Renal pelvis (tissue), 12 donors: ENCODE measurements at places on chromosomes 5 and 9. TPM values are rescaled to one million over a fixed set of nuclear protein-coding genes. Genes with fewer than 3 reads are reported as not detected.
A peak's percentile ranks its signal among the peaks of the same experiment; 100 is the strongest.

- DNase-seq = no peak
Measured at GRCh38 chr5:1926471-1927341, 44.0 kb upstream of the IRX4 start.

DNA sequence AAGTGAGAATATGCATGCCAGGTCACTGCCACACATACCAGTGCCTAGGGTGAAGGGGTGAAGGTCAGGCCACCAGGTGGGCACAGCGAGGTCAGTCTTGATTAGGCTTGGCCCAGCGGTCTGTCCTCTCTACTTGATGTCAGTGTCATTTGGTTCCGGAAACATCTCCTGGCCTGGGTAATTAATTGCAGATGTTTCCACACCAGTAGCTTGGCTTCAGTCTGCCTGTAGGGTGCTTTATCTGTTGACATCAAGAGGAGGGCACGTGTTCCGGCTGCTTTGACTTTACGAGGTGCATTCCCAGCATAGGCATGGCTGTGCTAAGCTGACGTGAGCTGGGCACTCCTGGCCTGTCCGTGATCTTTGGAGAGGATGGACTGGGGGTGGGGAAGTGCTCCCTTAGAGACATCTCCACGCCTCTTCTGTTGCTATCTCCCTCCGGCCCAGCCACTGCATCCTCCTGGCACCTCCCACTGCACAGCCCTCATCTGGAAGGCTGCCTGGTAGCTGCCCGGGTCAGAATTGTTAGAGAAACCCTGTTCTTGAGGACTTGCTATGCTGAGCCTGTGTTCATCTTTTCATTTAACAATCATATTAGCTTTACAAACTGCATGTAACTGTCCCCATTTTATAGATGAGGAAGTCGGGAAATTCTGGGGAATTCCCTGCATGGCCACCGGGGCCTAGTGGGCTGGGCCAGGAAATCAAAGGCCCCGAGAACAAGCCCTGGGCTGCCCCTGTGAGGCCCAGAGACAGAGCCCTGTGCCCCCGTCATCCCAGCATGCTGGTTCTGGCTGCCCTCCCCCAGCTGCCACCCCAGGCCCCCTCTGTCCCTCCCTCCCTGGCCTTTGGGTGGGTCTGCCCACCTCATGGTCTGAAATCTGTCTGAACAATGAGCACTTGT, 29.1 kb downstream of the JADE2 start:
- no peak for DNase-seq

- no peak for DNase-seq
Measured at GRCh38 chr5:113463032-113463431, 25.2 kb downstream of the MCC start.

DNA sequence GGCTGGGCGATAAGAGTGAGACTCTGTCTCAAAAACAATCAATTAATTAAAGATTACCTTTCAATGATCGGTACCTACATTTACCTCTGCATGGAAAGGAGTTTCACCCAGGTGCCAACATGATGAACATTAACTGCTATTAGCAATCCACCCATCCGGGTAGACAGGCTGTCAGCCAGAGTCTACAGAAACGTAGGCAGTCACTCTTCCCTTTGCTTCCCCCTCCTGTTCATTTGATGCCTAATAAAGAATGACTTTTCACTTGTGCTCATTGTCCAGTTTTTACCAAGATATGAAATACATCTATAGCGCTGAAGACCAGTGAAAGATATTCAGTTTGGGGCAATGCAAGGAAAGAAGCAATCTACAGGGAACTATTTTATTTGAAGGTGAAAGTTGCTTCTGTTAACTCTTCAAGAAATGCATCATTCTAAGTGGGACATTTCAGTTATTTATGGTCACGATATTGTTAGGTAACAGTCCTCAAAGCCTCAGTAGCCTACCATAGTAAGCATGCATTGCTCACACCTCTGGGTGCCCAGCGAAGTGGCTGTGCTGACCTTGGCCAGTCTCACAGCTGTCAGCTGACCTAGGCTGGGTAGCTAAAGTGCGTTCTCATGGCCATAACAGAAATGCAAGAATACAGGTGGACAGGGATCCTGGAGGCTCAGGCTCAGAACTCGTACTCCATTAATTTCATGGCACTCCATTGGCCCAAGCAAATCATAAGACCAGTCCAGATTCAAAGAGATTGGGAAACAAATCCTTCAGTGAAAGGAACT, 87.2 kb upstream of the DMRT1 start:
- no peak for DNase-seq

DNA sequence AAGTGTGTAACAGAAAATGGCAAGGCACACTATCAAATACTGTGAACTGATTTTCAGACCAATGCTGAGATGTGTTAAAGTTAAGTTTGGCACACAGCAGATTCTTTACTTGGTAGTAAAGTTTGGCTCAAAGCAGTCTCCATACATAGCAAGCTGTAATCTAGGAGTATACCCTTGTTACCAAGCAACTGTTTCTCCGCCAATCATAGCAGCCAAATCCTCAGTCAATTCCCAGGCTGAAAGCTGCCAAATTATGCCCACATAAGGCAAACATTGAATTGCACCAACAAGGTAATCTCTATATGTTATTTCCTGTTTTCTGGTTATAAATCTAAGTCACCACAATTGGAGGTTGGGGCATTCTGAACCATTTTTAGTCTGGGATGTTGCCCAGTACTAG, 345.7 kb downstream of the DEPDC1B start:
- no peak for DNase-seq

GRCh38 chr9:137117269-137117731, 2.8 kb upstream of the DPP7 start:
- no peak for DNase-seq

GRCh38 chr9:70410368-70410767, 4.1 kb downstream of the KLF9 start:
- no peak for DNase-seq

- no peak for DNase-seq
Measured at GRCh38 chr5:59095480-59095879, 512.6 kb downstream of the RAB3C start.

DNA sequence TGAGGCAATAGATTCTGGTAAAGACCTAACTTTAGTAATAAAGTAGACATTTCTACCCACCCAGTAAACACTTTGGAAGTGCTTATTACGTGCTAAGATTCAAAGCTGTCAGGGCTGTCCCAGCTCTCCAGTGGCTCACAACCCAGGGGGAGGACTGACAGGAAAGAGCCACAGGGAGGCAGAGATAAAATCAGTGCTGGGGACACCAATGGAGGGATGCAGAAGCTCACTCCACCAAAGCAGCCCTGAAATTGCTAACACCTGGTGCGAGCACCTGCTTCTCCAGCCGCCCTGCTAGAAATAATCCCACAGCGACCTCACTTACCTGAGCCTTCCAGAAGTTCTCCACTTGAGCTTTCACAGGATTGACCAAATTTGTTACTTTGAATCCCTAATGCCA, 501.0 kb downstream of the BNC2 start:
- DNase-seq = no peak

GRCh38 chr5:172597755-172598155, 43.3 kb upstream of the NEURL1B start:
- DNase-seq = no peak

DNA sequence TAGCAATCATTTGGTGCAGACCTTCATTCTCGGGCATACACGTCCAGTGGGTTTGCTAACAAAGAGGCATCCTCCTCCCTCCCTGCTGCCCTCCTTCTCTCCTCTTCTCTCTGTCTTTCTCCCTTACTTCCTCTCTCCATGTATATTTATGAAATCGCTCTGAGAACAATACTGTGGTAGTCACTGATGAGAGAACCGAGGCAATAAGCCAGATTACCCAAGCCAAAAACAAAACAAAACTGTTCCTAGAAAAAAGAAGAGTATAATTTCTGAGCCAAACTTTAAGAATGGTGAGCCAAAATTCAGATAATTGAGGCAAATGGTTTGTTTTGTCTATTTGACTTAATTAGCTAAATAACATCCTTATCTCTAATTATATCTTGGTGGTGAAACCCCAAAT, 15.8 kb upstream of the HMHB1 start:
- DNase-seq = no peak

DNA sequence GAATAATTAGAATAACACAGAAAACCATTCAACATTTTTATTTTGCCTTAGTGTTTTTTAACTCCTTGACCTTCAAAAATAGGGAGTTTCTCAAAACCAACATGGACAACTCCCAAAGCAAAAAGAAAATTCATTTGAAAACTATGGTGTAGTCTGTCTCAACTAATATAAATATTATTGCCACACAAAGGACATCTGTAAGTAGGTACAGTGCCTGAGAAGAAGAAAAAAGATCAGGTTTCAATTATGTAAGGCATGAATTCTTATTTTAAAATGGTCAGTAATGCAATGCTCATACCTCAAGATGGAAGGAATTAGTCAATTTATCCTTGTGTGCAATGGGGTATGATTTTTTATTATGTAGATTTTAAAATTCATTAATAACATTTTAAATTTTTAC, 109.6 kb upstream of the CNTLN start:
- DNase-seq = no peak

DNA sequence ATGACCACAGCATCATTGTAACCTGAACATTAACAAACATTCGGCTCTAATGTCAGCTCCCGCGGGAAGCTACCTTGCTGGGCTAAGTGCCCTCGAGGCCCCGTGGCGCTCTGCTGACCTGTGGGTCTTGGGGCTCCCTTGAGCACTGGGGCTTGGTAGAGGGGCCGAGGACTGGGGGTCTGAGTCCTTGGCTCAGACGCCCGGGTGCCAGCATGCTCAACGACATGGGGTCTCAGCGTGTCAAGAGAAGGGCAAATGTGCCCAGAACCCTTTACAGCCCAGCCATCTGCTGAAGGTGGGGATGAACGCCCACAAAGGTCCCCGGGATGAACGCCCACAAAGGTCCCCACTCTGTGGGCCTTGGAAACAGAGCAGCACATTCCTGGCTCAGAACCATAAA, 39.7 kb upstream of the SARDH start:
- DNase-seq = no peak

DNA sequence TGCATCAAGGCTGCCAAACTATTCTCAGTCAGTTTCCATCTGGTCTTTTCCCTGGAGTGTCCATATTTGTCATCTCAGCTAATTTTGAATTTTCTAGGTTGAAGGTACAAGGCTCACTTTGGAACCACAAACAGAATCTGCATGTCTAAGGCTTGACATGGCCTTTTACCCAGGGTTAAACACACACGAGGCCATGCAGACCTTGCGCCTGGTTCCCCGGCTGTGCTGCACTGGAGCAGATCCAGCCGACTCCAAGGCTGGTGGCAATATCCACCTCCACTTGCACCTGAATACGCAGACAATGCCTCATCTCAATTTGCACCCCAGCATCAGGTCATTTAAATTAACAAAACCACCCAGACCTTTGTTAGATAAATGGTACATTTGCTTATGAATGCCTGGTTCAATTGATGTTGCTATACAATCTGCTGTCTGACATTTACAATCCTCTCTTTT, 276.2 kb downstream of the HSPA4 start:
- DNase-seq = no peak

DNA sequence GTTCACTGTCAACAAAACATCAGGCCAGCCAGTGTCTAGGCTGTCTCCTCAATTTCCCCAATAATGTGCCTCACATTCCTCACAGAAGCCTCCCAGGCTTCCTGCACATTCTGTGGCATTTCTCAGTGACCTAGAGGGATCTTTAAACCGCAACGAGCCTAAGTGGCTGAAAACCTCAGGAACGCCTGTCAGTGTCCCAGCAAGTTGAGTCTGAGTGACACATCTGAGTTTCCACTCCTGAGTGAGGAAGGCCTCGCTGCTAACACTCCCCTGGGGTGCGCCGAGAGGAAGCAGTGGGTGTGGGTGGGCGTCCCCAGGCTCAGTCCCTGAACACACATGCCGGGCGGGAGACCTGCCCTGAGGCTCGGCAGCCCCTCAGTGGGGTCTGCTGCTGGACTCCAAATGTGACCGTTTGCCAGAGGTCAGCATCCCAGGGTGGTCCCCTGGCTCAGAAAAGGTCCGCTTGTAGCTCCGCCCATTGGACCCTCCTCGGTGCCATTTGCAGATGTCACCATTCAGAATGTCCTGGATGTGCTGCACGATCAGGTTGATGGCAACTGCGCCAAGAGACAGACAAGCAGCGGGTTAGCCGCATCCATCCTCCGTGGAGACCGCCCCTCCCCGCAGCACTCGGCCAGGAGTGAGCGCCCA, 6.3 kb downstream of the UCK1 start:
- no peak for DNase-seq

- DNase-seq = no peak
Measured at GRCh38 chr5:139146809-139147482, 51.2 kb downstream of the SIL1 start.

GRCh38 chr9:86202338-86202882, 57.0 kb downstream of the C9orf153 start:
- peak; percentile 12 for DNase-seq

DNA sequence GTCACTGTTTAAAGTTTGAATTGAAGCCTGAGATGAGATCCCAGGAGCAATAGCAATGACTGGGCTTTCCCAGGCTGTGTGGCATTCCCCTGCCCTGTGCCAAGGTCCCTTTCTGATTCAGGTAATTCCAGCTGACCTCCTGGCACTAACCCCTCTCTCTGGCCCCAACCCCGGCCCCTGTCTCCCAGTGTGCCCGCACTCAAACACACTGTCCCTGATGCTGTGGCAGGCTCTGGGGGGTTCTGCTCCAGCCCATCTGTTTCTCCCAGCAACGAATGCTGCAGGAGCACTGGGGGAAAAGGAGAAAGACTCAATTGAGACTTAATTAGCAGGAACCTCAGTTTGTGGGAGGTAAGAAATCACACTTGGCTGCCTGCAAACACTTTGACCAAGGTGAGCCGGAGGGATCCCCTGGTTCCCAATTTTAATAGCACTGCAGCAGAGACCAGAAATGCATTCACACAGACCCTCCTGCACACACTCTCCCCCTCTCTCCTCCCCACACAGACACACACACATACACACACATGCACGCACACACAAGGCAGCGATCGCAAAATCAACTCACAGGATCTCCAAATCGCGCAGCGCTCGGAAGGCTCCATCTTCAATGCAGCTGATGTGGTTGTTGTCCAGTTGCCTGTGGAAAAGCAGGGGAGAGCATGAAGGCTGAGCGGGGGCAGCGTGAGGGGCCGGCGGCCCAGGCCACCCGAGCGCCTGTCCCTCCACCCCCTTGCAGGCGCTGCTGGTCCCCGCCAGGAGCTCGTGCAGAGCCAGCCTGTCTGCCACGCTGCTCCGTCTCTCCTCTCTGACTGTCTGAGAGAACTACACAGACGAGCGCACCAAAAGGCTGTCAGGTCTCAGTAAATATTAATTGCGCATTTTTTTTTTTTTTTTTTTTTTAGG, 265.1 kb upstream of the PANK3 start:
- DNase-seq = peak; percentile 48

- no peak for DNase-seq
Measured at GRCh38 chr9:134670851-134671281, 29.3 kb downstream of the COL5A1 start.

Gene APBB3
- 65.7 TPM for polyA plus RNA-seq

Gene TLR4
- polyA plus RNA-seq = 9.4 TPM

Gene PPP3R2
- polyA plus RNA-seq = 0.10 TPM

Gene FCN2
- polyA plus RNA-seq = 0.50 TPM

Gene ZDHHC12
- 24.7 TPM for polyA plus RNA-seq

Gene RNF183
- polyA plus RNA-seq = 6.0 TPM

Gene SHC3
- 3.0 TPM for polyA plus RNA-seq

Gene BHMT2
- polyA plus RNA-seq = 67.4 TPM

Gene BNC2
- 11.1 TPM for polyA plus RNA-seq

Gene GPR150
- polyA plus RNA-seq = not detected

Gene TMEM252
- 8.4 TPM for polyA plus RNA-seq

Gene ZNF474
- 0.49 TPM for polyA plus RNA-seq

Gene PCDHGA6
- 6.4 TPM for polyA plus RNA-seq

Gene UBE2QL1
- polyA plus RNA-seq = 0.67 TPM

Gene CCDC180
- 9.8 TPM for polyA plus RNA-seq

Gene PCDHGB3
- polyA plus RNA-seq = 1.9 TPM
